Fibroblast of skin of left quadriceps (primary cell): ENCODE measurements at places on chromosomes 4 and X.

- DNase-seq = no peak
Measured at GRCh38 chr4:80196922-80197573, at the start of gene PRDM8. TSS of gene PRDM8 (plus strand) at chr4:80197503. CDS start at chr4:80200081, 2,578 bp downstream.

DNA sequence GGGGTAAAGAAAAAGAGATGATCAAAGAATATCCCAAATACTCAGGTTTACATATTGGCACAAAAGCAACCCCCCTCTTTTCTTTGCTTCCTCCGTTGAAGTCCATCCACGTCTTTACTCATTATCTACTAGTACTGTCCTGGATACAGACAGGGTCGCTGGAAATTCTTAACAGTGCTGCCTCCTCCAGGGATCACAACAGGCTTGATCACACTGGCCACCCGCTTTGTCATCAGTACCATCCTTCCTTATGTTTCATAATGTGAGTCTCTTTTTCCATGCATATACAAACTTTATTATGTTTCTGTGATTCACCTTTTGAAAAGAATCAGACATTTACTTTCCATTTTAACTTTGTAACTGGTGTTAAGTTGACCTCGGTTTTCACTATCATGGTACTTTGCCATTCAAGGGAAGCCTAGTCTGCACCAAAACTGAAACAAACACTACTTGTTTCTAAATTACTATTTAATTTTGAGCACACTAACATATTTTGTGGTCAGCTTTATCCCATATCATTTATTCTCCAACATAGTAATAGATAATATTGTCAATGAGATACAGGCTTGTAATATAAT lies 387.5 kb upstream of the PPP1R2C start:
- DNase-seq = no peak

DNA sequence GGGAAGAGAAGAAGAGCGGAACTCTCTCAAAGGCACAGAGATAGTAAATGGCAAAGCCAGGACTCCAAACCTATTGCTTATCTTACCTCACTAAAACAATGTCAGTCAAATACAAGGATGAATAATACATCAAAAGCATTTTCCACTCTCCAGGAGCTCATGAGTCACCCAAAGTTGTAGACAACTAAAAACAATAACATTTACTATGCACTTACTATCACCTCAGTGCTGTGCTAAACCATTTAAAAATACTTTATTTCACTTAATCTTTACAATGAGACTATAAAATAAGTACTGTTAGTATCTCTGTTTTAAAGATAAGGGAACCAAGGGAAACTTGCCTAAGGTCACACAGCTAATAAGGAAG lies 163.2 kb upstream of the SPANXC start:
- DNase-seq = no peak

DNA sequence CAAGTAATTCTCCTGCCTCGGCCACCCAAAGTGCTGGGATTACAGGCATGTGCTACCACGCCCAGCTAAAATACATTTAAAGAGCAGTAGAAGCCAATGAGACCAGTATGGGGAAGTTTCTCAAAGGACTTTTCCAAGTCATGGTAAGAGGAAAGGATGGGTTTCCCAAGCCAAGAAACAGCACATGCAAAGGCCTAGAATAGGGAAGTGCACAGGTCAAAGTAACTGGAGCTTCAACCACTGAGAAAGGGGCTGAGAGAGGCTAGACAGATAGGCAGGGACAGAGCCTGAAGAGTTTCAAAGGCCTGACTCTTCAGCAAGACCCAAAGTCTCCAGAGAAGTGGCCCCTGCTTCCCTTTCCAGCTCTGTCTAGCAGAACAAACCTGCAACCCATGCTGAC lies 162.1 kb downstream of the CORIN start:
- DNase-seq = no peak

DNA sequence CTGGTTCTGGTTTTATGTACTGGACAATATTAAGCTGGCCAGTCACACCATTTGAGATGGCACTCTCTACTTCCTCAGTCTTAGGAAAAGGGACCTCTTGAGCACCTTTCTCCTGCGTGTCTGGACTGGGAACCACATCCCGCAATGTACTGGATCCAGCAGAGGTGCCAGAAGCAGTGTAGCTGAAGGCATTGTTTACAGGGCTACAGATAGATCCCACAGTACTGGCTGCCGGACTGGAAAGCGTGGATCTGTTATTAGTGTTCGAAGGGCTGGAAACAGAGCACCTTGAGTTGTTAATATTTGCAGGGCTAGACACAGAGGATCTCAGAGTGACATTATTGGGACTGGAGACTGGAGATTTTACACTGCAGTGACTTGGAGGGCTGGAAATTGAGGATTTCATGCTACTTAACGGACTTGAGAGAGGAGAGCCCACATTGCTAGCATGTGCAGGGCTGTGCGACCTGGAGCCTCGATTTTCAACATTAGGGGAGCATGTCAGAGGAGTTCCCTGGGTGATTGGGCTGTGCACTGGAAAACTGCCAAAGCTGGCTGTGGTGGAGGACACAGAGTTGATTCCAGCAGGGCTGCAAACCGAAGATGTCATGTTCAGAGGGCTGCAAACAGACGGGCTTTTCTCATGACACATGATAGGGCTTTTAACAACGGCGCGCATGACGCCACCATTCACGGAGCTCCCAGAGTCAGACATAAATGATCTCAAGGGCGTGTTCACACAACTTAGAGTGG lies 6.4 kb downstream of the NR3C2 start:
- no peak for DNase-seq

- DNase-seq = peak; percentile 45
Measured at GRCh38 chr4:138275963-138276621, 33.9 kb upstream of the SLC7A11 start.

- DNase-seq = no peak
Measured at GRCh38 chrX:109190542-109190941, 291.3 kb downstream of the GUCY2F start.

GRCh38 chr4:98779088-98779487 lies 120.7 kb upstream of the TSPAN5 start:
- no peak for DNase-seq

DNA sequence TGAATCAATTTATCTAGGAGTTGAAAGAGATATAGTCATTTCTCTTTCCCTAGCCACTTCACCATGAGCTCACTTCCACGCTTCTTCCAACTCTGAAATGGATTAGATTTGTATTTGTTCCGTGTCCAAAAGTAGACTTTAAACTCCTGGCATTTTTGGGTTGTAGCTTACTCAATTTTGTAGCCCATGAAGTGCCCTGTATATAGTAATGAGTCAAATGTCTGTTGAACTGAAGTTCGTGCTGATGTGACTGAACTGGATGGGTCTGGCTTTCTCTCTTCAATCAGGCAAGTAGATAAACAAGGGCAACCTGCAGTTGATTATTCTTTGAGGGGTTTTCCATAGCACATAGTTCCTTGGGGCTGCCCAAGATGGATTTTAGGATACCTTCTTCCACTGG lies 450.6 kb downstream of the SH2D1A start:
- no peak for DNase-seq
